Vagina (tissue), 2 donors: ENCODE measurements at places on chromosomes 5 and 9.

GRCh38 chr5:157865781-157866180 lies 6.8 kb upstream of the CLINT1 start:
- DNase-seq, result no peak

GRCh38 chr5:38373743-38374142 lies 115.4 kb downstream of the EGFLAM start:
- no peak for DNase-seq

DNA sequence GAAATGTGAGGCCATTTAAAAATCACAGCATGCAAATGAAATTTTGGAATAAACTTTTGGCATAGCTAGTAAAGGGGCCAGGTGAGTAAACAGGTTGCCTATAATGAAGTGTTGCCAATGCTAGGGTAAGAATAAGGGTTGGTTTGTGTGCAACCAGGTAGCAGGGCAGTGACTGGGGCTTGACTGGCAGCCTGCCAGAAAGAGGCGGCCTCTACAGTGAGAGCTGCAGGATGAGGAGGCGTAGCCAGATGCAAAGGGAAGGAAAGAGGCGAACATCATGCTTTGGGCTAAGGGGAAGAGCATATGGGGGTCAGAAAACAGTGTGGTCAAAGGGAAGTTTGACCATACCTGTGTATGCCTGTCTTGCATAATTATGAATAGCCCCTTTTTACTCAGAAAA lies 70.6 kb downstream of the MAST4 start:
- DNase-seq, result no peak

- DNase-seq, result no peak
These were observed 1.7 kb downstream of the DIAPH1 start for GRCh38 chr5:141617128-141617527.

GRCh38 chr5:74889523-74890105 lies 23.4 kb upstream of the FAM169A start:
- no peak for DNase-seq

- DNase-seq, result no peak
These were observed 7.7 kb upstream of the HAVCR2 start for GRCh38 chr5:157116483-157116954.

DNA sequence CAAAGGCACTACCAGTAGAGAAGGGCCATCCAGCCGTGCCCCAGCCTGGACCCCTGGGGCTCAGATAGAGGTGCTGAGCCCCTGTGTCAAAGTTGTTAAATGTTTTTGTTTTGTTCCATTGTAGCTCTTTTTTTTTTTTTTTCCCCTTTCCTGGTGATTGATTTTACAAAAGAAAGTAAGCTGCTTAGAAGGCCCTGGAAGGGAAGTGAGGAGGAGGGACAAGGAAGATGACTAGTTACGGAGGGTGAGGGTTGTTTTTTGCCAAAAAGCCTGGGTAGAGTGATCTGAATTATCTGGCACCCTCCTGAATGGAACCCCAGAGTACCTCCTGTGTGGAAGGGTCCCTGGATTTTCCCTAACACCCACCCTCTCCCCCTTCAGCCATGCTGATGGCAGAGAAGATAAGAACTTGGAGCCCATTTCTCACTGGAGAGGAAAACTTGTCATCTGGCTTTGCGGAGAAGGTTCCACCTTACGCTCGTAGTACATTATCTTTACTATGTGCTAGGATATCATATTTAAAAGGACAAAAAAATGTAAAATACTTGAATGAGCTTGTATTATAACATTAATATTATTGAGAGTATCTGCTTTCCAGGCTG lies 33.4 kb downstream of the FAXDC2 start:
- no peak for DNase-seq

DNA sequence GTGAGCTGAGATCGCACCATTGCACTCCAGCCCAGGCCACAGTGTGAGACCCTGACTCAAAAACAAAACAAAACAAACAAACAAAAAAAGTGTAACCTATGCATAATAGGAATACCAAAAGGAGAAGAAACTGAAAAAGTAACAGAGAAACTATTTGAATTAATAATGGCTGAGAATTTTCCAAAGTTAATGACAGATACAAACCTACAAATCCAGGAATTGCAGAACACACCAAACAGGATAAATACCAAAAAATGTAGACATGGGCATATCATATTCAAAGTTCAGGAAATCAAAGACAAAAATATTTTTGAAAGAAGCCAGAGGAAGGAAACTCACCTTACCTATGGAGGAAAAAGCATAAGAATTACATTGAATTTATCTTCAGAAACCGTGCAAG lies 383.7 kb upstream of the POU5F2 start:
- no peak for DNase-seq

GRCh38 chr9:103397868-103398600 lies 402.9 kb downstream of the CYLC2 start:
- DNase-seq, result no peak

- no peak for DNase-seq
These were observed 435.4 kb upstream of the GRAMD2B start for GRCh38 chr5:125987677-125988255.

DNA sequence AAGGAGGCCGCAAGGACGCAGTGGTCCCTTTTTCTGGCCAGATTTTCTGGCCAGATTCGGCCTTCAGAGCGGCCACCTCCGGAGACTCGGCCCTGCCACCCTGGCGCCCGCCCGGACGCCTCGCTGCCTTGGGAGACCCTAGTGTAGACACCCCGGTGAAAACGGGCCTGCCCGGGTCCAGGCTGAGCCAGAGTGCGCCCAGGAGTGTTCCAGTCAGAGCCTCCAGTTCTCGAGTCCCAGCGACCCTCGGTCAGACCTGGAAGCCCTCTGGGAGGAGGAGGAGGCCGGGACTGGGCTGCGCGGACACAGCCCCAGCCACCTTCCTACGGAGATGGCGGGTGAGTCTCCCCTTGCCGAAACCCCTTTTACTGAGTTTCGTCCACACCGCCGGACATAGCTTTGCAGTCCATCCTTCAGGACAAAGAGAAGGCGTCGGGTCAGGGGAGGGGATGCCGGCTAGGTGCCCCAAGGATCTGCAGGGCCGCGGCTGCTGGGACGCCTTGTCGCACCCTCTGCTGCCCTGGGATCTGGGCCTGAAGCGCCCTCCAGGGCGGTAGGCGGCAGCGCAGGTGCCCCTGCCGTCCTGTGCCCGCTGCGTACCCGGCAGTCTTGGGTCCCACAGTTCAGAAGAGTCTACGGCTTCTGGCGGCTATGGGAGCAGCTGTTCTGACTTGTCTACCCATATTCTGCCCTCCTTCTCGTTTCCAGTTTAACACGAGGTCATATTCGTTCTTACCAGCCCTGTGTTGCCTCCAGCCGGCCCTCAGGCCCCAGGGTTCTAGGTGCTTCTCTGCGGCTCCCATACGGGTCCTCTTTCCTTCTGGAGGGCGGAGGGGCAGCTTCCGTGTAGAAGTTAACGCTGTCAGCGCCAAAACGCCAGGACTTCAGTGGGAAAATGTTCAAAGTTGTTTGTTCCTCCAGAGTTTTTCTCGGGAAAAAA lies 1771.7 kb upstream of the CDH9 start:
- DNase-seq, result no peak

DNA sequence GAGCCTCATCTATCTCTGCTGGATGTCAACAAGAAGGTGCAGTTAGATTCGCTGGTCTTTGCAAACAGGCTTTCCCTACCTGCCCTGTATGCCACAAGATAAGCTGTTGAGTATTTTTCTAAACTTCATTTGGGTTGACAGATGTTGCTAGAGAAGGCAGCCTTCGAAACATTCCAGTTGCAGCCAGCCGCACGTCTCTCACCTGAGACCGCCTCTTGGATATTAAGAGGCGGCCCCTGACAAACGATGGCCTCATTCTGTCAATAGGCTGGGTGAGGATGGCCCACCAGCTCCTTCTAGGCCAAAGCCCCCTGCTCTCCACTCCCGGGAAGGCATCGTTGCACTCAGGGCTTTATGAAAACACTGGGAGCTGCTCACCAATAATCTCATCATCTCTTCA lies 181.6 kb downstream of the DAB2IP start:
- peak; percentile 42 for DNase-seq

DNA sequence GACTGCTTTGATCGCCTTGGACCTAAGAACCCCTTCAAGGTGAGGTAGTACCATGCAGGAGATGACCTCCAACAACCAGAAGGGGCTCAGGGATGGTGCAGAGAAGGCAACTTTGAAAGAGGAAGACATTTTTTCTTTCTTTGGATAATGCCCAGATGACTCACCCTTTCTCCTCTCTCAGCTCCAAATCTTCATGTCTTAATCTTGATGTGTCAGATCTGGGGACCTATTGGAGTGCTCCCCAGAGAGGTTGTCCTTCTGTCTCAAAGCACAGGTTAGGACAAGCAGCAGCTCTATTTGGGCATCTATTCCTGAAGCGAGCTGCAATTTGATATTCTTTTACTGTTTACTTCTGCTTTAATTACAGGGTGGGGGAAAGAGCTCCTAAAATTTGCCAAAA lies 229.9 kb upstream of the MAP3K1 start:
- DNase-seq, result no peak

- DNase-seq, result no peak
These were observed 117.7 kb upstream of the FER start for GRCh38 chr5:108629779-108630528.

DNA sequence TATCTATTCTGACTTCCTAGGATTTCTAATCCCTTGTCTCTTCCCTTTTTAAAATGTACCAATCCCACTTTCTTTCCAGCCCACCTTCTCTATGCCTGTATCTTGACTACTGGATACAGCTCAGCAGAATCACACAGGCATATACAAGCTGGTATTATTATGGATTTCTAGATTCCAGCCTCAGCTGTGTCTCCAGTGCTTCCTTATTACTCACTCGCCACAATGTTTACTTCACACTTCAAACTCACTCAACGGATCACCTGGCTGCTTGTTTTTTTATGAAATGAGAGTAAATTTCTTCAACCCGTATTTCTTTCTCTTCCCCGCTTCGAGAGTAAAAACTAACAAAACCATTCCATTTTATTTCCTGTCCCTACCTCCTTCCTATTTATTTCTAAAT lies 38.8 kb downstream of the CWC27 start:
- no peak for DNase-seq

GRCh38 chr5:139745132-139745799 lies 50.3 kb upstream of the PSD2 start:
- DNase-seq, result no peak

GRCh38 chr5:54659700-54660131 lies 142.2 kb downstream of the SNX18 start:
- no peak for DNase-seq

DNA sequence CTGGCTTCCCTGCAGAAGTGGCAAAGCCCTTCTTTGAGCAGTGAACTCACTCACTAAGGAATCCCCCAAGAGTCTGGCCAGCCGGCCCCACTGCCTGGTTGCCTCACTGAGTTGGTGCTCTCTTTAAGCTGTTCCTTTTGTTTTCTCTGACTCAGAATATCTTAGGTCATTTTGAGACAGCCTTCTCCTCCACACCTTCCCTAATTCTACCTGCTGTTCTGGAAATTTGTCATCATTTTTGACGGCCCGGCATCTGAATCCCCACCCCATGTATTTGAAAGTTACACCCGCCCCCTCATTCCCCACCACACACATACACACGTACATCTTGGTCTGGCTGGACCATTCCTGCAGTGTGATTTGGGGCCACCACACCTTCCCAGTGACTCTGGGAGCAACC lies 41.8 kb downstream of the FGF1 start:
- no peak for DNase-seq

DNA sequence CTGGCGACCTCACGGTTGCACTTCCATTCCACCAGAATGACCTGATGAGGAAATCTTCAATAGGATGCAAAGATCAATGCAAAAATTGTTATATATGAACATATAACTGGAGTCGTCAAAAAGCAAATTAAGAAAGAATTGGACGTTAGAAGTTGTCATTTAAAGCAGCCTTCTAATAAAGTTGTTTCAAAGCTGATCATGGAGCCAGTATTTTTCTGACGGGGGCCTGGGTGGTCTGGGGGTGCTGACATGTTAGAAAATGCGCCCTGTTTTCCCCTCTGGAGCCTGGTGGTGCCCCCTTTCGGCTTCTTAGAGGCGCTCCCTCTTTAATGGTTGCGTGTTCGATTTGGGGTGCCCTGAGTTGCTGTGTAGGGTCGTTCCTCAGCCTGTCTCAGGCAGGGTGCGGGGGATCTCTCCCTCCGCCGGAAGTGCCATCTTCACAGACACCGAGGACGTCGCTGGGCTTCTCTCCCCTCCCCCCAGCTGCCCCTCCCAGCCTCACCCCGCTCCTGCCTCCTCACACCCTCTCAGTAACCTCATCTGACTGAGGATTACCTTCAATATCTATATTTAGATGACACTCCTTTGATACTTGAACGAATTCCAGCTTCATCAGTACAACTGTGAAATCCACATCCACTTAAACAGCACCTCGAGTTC lies 18.3 kb downstream of the PTGES2 start:
- no peak for DNase-seq

DNA sequence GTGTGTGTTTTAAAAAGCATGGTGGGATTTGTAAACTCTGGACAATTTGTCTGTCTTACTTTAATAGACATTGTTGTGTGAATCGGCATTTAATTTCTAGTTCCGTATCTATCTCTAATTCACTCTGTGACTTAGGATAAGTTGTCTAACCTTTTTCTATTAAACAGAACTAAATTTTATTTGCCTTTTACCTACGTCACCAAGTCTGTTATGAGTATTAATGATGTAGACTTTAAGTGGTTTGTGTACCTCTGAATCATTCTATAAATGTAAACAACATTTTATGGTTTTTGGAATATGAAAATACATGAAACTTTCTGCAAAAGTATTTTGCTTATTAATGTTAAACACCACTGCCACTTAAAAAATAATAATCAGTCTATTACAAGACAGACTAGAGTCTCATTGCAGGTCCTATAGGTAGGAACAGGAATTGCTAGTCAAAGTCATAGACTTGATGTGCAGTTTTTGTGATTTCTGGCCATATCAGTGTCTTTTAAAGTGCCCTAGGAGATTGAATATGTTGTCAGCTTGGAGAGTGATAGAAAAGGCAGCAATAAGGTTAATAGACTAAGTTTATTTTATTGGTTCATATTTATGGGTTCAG lies 5.6 kb downstream of the RBM27 start:
- no peak for DNase-seq

- DNase-seq, result no peak
These were observed 107.8 kb upstream of the ISL1 start for GRCh38 chr5:51275428-51275827.

DNA sequence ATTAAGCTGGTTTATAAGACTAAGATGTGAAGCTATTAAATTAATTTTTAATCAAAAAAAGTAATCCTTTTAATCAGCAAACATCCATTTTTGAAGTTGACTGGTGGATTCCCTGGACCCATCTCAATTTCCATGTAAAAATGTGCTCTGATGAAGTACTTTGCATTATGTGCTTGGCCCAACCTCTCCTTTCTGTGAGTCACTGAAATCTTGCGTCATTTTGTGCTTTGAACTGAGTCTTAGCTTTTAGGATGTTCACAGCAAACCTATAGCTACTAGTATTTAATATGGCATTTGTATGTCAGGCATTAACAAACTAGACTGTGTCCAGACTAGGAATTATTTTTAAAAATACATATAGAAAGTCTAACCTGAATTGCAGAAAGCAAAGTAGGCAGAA lies 55.0 kb upstream of the CDH12 start:
- no peak for DNase-seq

- no peak for DNase-seq
These were observed 30.0 kb upstream of the TGFBR1 start for GRCh38 chr9:99074902-99075245.
